Stimulated activated CD8-positive, alpha-beta memory T cell treated with anti-CD3 and anti-CD28 coated beads, Interleukin-15, amount 100 ng/mL, for 1 hour (primary cell): ENCODE measurements at places on chromosomes 1 and 21.

DNA sequence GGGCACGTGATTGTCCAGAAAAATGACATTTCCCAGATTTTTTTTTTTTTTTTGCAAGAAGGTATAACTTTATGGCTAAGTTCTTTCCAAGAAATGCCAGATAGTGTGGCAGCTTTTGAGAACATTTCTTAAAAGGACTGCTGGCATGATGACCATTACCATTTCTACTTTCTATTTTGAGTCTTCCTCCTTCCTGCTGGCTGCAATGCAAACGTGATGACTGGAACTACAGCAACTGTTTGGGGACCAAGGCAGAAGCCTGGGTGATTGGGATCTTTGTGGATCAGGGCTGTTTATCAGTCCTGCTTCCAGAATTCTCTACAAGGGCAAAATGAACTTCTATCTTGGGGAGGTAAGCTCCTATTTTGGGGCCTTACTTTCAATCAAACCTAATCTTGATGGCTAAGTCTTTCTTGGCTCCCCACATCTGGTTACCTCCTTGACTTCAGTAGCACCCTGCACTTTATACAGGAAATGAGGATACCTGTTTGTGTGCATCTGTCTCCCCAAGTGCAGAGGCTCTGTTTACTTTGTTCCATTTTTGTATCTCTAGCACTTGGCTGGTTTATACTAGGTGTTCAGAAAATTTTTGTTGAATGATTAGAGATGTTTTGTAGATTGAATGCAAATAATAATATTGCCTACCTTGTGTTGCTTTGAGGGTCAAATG lies 3.7 kb upstream of the DDX20 start:
- no peak for DNase-seq

DNA sequence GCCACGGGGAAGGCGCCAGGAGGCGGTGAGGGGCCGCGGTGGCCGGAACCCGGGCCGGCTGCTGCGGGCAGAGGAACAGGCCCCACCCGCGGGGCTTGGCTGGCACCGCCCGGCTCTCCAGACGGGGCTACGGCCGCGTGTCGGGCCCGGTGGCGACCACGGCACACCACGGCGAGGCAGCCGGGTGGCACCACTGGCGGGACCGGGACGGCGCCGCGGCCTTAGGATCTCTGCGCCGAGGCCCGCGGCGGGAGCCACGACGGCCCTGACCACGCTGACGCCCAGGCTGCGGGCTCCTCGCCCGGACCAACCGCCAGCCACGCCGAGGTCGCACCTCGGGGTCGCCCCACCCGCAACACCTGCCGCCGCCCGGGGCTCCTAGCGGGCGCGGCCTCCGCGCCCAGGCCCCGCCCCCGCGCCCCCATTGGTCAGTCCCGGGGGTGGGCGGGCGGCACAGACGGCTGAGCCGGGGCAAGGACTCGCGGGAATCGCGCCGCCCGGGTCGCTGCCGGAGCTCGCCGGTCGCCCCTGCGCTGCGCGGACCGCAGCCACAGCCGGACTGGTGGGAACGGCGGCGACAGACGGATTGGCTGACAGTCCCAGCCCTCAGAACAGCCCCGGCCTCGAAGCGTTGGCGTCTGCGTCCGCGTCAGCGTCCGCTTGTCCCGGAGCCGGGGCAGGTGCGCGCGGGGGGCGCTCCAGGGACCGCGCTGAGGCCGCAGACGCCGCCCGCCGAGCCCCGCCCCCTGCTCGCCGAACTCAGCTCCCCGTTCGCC lies at the start of gene BMP8A:
BMP8A (plus strand) TSS at position 491 of the 776 bp plus-strand sequence. CDS start 356 bp downstream, outside the sequence.
- peak; percentile 41 for DNase-seq

DNA sequence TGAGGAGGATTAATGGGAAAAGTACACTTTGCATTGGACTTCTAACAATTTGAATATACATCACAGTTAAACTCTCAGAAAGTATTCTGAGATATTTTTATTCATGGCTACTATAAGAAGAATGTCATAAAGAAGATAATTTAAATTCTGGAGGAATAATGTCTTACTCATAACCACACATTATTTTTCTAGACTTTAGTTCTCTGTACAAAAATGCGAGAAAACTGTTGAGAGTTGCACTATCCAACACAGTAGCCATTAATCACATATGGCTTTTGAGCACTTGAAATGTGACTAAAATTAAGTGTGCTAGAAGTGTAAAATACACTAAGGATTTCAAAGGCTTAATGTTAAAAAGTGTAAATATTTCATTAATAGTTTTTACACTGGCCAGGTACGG lies 53.8 kb downstream of the CRB1 start:
- DNase-seq, result no peak

GRCh38 chr21:42646836-42647235 lies 6.6 kb upstream of the PDE9A start:
- no peak for DNase-seq

- no peak for DNase-seq
These were observed 3.2 kb downstream of the DVL1 start for GRCh38 chr1:1345860-1346500.

DNA sequence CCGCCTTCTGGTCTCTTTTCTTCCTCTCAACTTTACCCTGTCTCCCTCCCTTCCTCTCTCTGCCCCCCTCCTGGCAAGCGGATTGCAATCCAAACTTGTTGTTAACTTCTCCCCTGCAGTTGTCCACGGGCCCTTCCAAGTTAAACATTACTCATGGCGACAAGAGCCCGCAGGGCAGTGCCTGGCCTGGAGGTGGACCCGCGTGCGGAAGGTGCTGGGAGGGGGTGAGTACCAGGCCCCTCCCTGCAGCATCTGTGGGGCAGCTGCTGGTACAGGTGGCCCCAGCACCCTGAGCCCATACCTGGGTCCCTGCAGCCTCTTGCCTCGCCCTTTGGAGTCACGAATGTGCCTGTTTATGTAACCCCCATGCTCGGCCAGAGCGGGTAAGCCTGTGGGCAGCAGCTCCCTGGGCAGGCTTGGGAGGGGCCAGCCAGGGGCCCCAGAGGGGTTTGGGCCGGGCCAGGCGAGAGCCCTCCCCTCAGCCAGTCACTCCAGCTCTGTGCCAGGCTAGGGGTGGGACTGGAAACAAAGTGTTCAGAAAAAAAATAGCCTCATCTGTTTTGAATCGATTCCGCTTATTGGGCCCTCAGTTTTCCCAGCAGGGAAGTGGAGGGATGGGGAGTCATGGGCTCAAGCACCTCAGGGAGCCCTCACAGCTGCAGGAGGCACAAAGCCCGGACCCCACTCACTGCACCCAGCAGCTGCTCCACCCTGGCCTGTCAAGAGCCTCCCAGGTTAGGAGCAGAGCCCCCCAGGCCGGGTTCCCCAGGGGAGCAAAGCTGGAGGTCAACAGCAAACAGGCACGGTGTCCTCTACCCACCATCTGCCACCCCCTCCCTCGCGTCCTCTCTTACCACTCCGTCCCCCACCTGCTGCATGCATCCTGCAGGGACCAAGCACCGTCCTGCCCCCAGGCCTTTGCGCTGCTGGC lies 14.0 kb upstream of the FAAP20 start:
- DNase-seq, result no peak

GRCh38 chr1:241706257-241706656 lies 54.2 kb downstream of the WDR64 start:
- no peak for DNase-seq

DNA sequence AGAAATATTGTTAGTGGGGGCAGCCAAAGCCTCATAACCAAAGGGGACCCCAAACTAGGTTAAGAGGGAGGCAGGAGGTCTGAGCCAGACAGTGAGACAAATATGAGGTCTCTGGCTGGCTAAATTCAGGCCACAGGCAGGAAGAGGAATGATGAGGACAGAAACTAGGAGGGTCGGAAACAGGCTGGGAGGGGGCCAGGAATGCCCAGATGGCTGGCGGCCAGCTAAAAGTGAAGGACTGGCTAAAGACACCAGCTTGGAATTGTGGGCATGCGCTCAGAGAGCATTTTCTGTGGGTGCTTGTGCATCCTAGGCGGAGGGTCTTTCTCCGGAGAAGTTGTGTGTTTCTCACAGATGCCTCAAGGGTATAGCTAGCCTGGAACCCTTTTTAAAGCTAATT lies 77.0 kb downstream of the PGM1 start:
- DNase-seq, result no peak

- DNase-seq, result no peak
These were observed 11.5 kb upstream of the BGLAP start for GRCh38 chr1:156230473-156230837.

DNA sequence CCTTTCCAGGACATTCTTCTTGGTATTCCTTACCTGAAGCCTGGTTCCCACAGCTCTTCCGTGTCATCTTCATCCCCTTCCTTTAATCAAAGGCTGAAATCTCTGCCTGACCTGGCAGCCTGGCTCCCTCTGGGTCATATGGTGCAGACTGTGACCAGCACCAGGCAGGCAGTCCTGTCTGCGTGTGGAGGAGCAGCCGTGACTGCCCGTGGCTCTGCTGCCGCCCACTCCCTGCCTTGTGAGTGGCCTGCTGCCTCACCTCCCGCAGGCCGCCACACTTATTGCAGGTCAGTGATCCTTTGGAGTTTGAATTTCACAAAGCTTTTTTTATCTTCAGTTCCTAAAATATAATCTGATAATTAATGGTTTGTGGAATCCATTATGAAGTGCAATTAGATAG lies 36.2 kb upstream of the EPHA8 start:
- no peak for DNase-seq

DNA sequence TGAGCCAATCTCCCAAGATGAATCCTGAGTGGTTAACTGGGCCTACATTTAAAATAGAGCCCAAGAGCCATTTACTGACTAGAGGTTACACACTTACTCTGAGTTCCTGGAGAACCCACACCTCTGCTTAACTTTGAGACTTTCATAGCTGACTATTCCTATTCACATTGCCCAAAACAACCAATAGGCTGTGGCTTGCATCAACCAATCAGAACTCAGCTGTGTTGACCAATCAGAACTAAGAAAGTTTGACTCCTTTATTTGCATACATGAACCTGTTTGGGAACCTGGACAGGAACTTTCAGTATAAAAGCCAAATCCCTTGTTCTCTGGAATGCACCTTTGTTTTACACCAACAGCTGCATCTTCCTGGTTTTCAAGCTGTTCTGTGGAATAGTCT lies 9.5 kb downstream of the ZSWIM5 start:
- no peak for DNase-seq

- no peak for DNase-seq
These were observed 109.0 kb downstream of the CACNA1E start for GRCh38 chr1:181592255-181592859.

DNA sequence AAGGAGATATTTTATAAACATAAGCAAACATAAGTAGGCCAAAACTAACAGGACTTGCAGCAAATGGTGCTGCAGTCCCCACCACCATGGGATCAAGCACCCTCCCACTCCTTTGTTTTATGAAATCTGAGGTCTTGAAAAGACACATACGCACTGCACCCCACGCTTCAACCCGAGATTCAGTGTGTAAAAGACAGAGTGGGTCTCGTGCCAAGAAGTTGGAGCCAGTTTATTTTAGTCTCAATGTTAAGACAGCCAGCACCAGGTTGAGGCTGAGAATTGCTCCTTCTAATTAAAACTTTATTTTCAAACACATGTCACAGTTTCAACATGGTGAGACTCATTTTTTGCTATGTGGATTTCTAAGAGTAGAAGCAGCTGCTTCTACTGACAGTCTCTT lies 139.1 kb upstream of the TIAM1 start:
- no peak for DNase-seq

DNA sequence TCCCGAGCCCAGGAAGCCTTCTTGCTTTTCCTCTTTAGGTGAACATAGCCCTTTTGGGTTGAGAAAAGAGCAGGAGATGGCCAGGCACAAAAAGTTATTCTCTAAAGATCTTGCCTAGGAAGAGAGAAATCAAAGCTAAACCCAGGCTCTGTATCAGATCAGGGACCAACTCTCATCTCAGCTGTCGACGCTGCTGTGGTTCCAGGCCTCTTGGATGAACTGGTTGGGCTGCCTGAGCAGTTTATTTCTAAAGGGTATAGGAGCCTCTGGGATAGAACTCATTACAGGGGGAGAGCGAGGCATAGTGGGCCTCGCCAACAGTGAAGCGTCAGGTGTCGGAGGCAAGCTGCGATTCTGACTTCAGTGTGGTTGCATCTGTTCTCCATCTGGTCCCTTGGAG lies 82.6 kb upstream of the F3 start:
- no peak for DNase-seq

DNA sequence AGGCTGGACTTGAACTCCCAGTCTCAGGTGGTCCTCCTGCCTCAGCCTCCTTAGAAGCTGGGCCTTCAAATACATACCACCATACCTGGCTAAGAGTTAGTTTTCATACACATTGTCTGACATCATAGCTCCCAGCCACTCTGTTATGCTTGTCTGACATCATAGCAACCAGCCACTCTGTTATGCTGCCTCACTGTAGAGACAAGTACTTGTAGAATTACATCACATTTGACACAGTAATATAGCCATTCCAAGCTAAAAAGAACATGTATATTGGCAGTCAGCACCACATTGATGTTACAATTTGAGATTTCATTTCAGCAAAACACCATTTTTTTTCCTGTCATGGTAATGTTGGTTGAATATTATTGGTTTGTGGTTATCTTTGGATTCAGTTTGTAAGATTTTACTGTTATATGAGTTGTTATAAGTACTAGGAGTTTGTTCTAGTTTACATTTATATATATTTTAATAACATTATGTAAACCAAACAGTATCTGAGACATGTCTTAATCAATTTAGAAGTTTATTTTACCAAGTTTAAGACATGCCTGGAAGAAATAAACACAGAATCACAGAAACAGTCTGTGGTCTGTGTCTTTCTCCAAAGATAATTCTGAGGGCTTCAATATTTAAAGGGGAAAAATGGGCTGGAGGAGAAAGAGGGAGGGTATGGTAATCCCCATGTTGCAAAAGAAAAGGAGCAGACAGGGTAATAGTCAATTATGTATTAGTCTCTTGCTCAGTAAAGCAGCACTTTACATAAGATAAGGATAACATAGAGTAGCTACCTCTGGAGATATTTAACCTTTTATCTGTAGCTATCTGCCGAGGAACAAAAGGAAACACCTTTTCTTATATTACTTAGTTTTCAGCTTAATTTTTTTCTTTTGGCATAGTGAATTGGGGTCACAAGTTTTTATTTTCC lies 43.0 kb downstream of the XPR1 start:
- DNase-seq, result no peak

- no peak for DNase-seq
These were observed 7.5 kb downstream of the KLHL21 start for GRCh38 chr1:6594977-6595740.

- DNase-seq, result no peak
These were observed 69.5 kb downstream of the NPHS2 start for GRCh38 chr1:179506199-179506598.

DNA sequence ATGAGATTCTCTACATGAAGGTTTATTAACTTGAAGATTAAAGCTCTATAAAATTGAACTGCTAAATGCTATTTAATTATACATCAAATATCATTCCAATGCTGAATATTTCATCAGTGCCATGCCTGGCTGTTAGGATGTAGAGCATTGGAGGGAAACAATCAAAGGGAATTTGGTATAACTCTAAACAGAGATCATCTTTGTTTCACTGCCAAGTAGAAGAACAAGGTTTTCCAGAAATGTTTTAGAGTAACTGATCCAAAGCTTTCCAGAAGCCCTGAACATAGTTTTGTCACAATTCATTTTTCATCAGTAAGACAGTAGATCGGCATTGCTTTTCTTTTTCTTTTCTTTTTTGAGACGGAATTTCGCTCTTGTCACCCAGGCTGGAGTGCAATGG lies 5.9 kb upstream of the DSTYK start:
- DNase-seq, result no peak
